ENCODE measurements at places on chromosomes 6 and 20.

GRCh38 chr20:62367136-62367632 is at the start of gene LAMA5:
TSS of gene LAMA5 (minus strand) at chr20:62367312. CDS start at chr20:62367245, 67 bp downstream.
- no peak for DNase-seq

GRCh38 chr6:64100702-64101303 is 465.2 kb downstream of the PHF3 start:
- DNase-seq = no peak

- no peak for DNase-seq
Observed at GRCh38 chr6:80364149-80364548, 257.7 kb downstream of the BCKDHB start.

GRCh38 chr6:48476257-48476656 is 365.3 kb upstream of the PTCHD4 start:
- DNase-seq = no peak

DNA sequence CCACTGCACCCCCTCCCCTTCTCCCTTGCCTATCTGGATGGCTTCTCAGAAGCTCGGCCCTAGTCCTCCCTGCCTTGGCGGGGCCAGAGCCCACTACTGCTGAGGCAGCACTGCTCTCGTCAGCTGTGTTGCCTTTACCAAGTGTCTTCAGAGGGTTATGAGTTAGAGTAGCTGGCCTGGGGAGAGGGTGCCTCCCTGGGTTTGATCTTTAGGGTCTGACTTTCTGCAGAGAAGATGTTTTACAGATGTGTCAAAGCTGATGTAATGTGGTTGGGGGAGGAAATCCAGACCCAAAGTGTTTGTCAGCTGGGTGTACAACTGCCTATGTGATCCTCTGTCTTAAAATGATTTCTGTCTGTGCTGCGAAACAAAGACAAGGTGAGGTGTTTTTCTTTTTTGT is 30.4 kb upstream of the PI16 start:
- DNase-seq = no peak

DNA sequence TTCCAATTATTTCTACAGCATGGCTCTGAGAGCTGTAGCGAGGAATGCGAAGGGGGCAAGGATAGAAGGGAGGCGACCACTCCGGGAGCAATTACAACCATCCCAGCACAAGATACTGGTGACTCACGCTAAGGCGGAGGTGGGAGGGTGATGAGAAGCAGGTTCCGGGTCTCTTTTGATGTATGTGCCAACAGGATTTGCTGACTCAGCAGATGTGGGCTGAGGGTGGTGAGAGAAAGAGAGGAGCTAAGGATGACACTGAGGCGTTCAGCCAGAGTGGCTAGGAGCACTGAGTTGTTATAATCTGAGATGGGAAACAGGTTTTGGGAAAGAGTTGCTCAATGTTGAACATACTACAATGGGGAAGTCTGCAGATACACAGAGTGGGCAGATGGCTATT is 9.3 kb upstream of the TXNDC5 start:
- DNase-seq = no peak

- DNase-seq = no peak
Observed at GRCh38 chr20:13012886-13013285, 4.1 kb downstream of the SPTLC3 start.

DNA sequence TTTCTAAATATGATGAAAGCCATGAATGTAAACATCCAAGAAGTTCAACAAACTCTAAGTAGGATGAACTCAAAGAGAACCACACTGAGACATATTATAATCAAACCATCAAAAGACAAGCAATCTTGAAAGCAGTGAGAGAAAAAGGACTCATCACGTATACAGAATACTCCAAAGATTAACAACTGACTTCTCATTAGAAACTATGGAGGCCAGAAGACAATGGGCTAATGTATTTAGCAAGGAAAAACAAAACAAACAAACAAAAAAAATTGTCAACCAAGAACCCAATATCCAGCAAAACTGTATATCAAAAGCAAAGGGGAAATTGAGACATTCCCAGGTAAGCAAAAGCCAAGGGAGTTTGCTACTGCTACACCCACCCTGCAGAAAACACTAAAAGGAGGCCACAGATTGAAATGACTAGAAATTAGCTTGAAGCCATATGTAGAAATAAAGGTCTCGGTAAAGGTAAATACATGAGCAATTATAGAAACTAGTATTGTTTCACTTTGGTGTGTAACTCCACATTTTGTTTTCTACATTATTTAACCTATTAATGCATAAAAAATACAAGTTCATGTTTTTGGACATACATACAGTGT is 301.1 kb upstream of the QKI start:
- no peak for DNase-seq

- DNase-seq = no peak
Observed at GRCh38 chr6:8219352-8219943, 117.1 kb upstream of the EEF1E1 start.

- no peak for DNase-seq
Observed at GRCh38 chr20:5077761-5078387, 41.9 kb downstream of the PCNA start.

DNA sequence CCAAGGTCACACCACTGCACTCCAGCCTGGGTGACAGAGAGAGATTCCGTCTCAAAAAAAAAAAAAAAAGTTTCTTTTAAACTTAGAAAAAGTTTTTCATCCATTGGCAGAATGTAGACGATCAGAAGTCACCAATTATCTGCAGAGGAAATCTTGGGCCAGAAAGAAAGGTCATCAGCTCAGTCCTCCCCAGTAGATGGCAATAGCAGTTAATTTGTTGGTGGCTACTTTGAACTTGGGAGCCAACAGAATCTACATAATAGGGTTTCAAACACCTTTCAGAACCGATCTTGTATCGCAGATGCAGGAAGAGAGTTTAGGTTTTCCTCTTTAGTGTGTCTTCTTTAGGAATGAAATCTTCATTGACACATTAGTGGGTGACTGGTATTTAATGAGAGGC is 41.7 kb downstream of the LBP start:
- no peak for DNase-seq

GRCh38 chr6:143485967-143486366 is 25.6 kb downstream of the FUCA2 start:
- no peak for DNase-seq

- peak; percentile 66 for DNase-seq
Observed at GRCh38 chr6:169957351-169957963, 206.0 kb downstream of the ERMARD start.

GRCh38 chr6:39493174-39493573 is 170.7 kb upstream of the KCNK16 start:
- DNase-seq = no peak

GRCh38 chr6:165895421-165896165 is 232.6 kb upstream of the PDE10A start:
- no peak for DNase-seq

GRCh38 chr6:83592770-83593394 is 80.5 kb downstream of the PRSS35 start:
- no peak for DNase-seq

DNA sequence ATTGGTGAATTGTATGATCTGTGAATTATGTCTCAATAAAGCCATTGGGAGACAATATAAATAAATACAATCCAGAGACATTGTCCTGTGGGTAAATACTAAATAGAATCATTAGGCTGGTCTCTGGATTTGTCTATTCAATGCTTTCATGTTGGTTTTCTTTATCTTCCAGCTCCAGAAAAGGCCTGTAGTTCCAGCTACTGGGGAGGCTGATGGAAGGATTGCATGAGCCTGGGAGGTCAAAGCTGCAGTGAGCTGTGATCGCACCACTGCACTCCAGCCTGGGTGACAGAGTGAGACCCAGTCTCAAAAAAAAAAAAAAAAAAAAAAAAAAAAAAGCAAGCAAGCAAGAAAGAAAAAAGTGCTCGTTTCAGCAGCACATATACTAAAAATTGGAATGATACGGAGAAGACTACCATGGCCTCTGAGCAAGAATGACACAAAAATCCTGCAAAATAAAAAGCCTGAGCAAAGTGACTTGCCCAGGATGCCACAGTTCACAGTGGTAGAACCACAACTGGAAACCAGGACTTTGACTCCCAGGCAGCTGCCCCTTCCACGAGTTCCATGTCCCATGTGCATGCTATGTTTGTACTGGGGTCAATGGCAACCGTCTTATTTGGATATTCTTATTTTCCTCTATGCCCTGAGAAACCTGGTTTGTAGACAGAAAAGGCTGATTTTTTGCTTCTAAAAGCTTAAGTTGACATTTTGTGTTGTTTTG is 33.6 kb upstream of the GMPR start:
- DNase-seq = no peak

- no peak for DNase-seq
Observed at GRCh38 chr6:37180075-37180474, 10.1 kb downstream of the PIM1 start.

DNA sequence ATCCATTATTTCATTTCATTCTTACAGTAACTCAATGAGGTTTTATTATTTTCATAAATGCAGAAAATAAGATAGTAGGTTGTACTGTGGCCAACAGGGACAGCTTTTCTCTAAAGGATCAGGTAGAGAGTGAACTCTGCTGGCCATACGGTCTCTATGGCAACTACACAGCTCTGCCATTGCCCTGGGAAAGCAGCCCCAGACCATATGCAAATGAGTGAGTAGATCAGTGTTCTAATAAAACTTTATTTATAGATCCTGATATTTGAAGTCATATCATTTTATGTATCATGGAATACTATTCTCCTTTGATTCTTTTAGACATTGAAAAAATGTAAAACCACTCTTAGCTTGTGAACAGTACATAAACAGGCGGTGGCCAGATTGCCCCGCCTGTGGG is 192.5 kb upstream of the RREB1 start:
- DNase-seq = no peak

- DNase-seq = no peak
Observed at GRCh38 chr6:29679962-29680361, 990 bp downstream of the ZFP57 start.

GRCh38 chr6:69825904-69826303 is 29.1 kb upstream of the LMBRD1 start:
- no peak for DNase-seq

- no peak for DNase-seq
Observed at GRCh38 chr6:26202811-26203583, 115.8 kb downstream of the HFE start.

DNA sequence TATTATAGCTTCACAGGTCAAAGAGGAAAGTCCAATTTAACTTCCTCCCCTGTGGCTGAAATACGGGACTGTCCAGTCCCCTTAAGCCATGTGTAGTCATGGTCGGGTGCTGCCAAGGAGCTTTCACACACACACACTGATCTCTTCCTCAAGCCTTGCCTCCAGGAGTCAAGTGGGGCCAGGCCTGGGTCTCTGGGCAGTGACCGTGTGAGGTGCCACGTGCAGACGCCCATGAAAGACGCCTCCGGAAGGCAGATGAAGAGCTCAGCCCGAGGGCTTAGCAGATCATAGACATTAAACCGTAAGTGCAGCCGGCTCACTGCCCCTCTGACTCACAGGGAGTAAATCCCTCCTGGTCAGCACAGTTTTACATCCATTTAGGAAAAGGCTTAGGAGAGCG is 4.2 kb downstream of the GABRR2 start:
- no peak for DNase-seq

DNA sequence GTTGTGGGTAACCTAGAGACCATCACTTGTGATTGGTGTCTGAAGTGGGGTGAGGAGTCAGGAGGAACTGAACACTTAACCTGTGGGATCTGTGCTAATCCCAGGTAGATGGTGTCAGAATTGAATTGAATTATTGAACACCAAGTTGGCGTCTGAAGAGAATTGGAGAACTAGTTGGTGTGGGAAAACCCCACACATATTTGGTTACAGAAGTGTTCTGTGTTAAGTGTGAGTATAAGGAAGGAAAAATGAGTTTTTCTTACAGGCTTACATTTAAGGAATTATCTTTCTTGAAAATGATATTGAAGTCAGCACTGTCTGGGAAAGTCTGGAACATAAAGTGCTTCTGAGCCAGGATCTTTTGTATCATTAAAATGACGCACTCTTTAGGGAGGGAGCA is 182.9 kb upstream of the ECI2 start:
- DNase-seq = no peak

DNA sequence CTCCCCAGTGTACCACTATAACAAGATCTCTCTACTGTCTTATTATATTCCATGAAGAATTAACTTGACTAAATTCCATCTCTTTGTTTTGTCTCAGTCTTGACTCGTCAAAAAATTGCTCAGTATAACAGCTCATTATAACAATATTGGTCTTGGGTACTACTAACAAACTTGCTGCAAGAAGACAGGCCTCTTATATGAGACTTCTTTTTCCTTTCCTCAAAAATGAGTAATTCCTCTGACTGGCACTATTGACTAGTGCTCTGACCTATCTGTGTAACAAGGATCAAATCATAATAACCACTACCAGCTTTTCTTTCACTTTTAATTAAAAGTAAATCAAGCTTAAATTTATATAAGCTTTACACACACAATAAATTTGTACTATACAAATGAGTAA is 91.3 kb upstream of the THEMIS start:
- DNase-seq = no peak

DNA sequence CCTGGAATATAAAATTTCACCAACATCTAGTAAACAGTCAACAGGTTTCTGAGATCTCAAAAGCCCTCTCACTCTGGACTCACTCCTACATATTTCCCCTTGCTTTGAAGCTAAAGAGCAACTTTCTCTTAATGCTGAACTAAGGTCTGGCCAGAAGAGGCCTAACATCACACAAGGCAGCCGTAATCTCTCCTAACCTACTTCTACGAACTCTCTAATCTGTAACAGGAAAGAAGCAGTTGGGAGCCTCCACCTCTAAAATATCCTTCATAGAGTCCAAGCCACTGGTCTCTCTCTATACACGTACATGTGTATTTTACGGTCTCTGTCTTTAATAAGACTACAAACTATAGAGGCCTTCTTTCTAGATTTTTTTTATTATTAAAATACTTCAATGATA is 72.0 kb downstream of the REV3L start:
- no peak for DNase-seq

- no peak for DNase-seq
Observed at GRCh38 chr6:71107911-71108420, 151.1 kb upstream of the B3GAT2 start.

- DNase-seq = no peak
Observed at GRCh38 chr6:29620630-29621029, 12.4 kb downstream of the GABBR1 start.

GRCh38 chr6:49978332-49979226 is 9.2 kb upstream of the DEFB113 start:
- DNase-seq = no peak

GRCh38 chr6:114998492-114998891 is 655.7 kb upstream of the HS3ST5 start:
- DNase-seq = no peak

GRCh38 chr6:33202799-33203198 is 1.7 kb upstream of the HSD17B8 start:
- no peak for DNase-seq

GRCh38 chr6:34656378-34657036 is 40.1 kb downstream of the ILRUN start:
- DNase-seq = no peak

DNA sequence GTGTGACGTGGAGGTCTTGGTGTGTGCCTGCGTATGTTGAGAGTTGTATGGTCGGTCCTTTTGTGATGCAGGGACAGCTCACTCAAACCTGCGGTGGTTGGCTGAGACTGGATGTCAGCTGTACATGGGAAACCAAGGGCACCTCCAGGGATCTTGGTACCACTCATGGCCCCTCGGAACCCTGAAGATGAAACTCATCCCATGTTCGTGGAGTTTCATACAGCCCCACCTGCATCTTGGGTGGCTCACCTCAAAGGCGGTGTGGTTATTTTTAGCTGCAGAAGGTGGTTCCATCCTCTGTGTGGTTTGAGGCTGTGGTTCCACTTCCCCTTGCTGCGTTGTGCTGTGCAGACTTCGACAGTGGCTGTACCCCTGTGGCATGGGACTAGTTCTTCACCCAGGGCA is 52.6 kb upstream of the SLC22A1 start:
- no peak for DNase-seq

- DNase-seq = no peak
Observed at GRCh38 chr20:48891235-48892048, 30.1 kb upstream of the ARFGEF2 start.

- no peak for DNase-seq
Observed at GRCh38 chr6:139257291-139257690, 34.5 kb downstream of the TXLNB start.
